ENCODE measurements at places on chromosomes 4 and X.

DNA sequence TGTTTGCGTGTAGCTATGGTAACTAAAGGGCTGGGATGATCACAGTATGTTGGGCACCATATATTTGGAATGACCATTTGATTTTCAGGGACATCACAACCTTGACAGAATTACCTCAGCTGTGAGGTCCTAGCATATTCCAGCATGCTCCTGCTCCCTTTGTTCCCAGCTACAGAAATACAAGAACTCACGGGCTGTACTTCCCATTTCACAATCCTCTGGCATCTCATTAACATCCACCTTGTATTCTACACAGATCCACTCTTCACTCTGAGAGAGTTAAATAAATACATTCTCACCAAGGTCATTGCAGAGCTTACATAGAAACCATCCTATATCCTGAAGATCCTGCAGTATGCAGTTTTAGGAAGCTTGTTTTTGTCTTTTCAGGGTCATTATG lies 169.7 kb downstream of the FRMPD4 start:
- no peak for DNase-seq

DNA sequence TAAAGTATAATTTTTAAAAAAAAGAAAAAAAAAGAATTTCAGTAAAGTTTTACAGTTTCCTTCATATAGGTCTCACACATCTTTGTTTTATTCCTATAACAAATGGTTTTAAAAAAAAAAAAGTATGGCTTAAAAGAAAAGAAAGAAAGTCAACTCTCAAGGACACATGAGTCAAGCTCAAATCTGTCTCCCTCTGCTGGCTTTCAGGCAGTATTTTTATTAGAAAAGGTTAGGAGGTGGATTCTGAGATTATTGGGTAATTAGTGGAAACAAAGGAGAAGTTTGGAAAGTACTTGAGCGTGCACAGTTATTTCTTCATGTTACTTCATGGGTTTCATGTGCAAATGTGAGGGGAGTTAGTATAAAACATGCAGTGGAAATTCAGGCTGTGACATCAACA lies 36.6 kb upstream of the BTC start:
- DNase-seq = no peak

DNA sequence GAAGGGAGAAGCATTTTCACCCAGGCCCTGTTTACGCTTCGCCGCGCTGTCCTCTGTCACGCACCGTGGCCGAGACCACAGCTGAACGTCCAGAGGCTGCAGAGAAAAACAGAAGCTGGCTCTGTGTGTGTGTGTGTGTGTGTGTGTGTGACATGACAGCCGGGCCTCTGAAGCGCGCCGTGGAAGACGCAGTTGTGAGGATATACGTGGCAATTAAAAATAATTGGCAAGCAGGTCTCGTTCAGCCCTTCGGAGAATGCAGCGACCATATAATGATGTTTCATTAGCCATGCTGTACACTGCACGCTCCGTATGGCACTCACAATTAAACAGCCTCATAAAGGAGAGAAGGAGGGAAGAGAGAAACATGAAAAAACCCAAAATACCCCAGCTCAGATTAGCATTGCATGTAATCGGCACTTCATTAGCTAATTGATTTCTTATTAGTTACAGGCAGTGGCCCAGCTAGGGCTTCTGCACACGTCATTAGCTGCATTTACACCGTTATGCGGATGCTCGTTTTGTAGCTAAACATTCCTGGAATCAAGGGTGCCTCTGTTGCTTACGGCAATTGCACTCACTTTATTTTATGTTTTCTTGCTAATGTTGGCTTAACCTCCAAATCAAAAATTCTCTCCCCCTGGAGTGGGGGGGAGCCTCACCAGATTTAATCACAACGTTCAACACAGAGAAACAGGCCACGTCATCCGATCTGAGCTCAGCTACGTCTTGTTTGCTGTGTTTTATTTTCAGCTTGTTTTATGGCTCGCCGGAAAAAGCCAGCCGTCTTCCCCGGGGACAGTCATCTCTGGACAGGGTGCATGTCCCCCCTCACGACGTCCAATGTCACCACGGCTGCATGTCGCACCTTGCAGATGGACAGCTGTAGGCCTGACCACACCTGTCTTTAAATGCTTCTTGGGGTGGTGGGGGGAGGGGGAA lies 74.6 kb upstream of the SHOX start:
- no peak for DNase-seq

DNA sequence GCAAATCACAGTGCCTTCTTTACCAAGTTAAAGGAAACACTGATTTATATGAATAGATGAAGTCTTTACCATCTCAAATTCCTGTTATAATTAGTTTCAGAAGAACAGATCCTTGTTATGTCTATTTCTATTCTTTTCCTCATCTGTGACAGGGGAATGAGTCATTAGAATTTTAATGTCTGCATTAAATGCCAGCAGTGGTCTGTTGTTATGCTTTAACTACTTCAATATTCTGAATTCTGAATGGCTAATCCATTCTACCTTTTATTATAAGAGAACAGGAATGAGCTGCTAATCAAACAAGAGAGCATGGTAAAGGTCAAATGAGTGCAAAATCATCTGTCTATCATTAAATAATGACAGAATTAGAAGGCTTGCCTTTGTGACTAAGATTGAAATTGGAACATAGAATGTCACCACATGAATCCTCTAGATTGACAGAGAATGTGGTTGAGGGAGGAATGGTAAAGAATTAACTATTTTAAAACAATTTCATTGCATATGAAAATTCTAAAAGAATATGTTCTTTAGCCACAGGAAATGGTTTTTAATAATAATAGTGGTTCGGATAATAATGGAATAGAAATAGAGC lies 935.5 kb downstream of the ADGRL3 start:
- no peak for DNase-seq

DNA sequence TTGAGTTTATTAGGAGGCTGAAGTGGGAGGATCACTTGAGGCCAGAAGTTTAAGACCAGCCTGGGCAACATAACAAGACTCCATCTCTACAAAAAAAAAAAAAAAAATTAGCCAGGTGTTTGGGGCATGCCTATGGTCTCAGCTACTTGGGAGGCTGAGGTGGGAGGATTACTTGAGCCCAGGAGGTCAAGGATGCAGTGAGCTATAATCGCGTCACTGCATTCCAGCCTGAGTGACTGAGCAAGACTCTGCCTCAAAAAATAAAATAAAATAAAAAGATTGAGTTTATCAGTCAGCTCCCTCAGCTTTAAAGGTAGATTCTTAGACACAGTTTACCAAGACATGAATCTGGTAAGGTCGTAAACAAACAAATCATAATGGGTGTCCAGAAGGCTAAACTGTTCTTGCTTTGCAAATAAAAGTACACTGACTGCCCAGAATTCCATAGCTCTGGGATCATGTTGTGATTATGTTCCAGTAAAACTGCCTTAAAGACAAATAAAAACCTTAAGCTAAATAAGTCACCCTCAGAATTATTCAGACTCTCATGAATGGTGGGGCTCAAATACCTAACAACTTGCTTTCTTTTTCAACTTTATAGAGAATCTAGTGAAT lies 18.7 kb downstream of the APOO start:
- DNase-seq = no peak

DNA sequence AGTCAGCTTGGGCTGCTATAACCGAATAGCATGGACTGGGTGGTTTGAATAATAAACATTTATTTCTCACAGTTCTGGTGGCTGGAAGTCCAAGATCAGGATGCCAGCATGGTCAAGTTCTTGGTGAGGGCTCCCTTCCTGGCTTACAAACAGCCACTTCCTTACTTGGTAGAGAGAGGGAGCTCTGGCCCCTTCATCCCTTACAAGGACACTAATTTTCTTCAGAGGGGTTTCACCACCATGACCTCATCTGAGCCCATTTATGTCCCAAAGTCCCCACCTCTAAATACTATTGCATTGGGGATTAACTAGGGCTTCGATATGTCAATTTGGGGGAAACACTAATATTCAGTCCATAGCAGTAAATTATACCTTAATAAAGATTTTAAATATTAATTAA lies 61.8 kb downstream of the CLNK start:
- DNase-seq = no peak

GRCh38 chr4:157887316-157887715 lies 285.5 kb downstream of the GASK1B start:
- DNase-seq = no peak

GRCh38 chr4:117987464-117987863 lies 46.8 kb upstream of the NDST3 start:
- no peak for DNase-seq

- no peak for DNase-seq
Observed at GRCh38 chr4:78956975-78957374, 17.7 kb upstream of the PAQR3 start.

DNA sequence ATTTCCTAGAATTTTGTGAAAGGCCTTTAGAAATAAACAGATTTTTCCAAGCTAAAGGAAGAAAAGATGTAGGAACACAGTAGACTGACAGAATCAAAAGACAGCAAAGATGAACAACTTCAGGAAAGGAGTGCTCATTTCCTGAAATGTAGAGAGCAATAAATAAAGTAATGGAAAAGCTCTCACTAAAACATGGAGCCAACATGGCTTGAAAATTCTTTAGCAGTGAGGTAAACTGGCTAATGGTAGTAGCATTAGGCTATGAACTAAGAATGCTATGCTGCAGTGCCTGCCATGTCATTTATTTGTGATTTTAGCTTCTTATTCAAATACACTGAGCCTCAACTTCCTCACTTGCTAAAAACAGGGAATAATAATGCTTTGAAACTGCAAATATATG lies 108.7 kb downstream of the IQCM start:
- DNase-seq = no peak
